ENCODE measurements at places on chromosomes 3 and 15. TPM values are rescaled to one million over a fixed set of nuclear protein-coding genes. Genes with fewer than 3 reads are reported as not detected.
A peak's percentile ranks its signal among the peaks of the same experiment; 100 is the strongest.

GRCh38 chr15:30979457-30979856, 12.0 kb downstream of the MTMR10 start:
- H3K27ac ChIP-seq: no peak overlapping the region
- H3K4me3 ChIP-seq: no peak overlapping the region
- H3K27me3 ChIP-seq: no peaks in the 10 kb centered on the region
- H3K36me3 ChIP-seq: peaks cover 17% of the 10 kb centered on the region

- H3K27me3 ChIP-seq: no peaks in the 10 kb centered on the region
- H3K27ac ChIP-seq: no peak overlapping the region
- peaks cover 6% of the 10 kb centered on the region for H3K4me1 ChIP-seq
- H3K4me3 ChIP-seq: no peak overlapping the region
- no peaks in the 10 kb centered on the region for H3K36me3 ChIP-seq
- no peak for DNase-seq
These were observed 39.0 kb downstream of the STRIT1 start for GRCh38 chr3:155254445-155254844.

DNA sequence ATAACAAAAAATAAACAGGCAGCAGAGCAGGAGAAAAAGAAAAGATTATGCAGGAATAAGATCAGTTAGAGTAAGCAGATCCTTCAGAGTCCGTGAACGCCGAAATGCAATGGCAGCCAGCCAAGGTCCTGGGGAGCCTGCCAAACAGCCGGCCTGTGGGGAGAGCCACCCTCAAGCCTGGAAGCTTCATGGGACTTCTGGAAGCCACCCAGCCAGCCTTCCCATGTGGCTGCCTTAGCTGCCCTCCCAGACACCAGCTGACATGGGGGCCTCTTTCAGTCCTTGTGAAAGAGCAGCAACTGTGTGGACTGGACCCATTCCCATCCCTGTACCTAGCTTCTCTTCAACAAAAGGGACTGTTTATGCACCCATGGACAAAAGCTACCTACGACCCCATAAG, 64.9 kb upstream of the RAD18 start:
- H3K36me3 ChIP-seq: no peaks in the 10 kb centered on the region
- H3K4me3 ChIP-seq: no peak overlapping the region
- no peaks in the 10 kb centered on the region for H3K4me1 ChIP-seq
- no peaks in the 10 kb centered on the region for H3K27me3 ChIP-seq
- H3K27ac ChIP-seq: no peak overlapping the region

- peaks cover under 1% of the 10 kb centered on the region for H3K4me1 ChIP-seq
- no peaks in the 10 kb centered on the region for H3K27me3 ChIP-seq
- no peaks in the 10 kb centered on the region for H3K36me3 ChIP-seq
- no peak overlapping the region for H3K27ac ChIP-seq
These were observed 436.0 kb upstream of the THBS1 start for GRCh38 chr15:39144613-39145499.

DNA sequence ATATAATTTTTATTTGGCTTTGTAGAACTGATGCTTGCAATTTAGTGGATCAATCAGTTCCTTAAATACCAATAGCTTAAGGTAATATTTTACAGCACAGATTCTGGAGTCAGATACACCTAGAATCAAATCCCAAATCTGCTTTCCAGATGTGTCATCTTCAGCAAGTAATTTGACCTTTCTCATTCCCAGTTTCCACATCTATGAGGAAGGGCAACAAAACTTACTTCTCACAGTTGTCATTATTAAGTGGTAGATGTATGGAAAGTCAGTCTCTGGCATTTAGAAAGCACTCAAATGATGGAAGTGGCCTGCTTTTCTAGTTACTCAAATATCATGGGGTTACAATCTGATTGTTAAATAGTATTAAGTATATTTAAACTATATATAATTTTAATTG, 767.0 kb downstream of the CADM2 start:
- DNase-seq: no peak
- no peaks in the 10 kb centered on the region for H3K27me3 ChIP-seq
- H3K27ac ChIP-seq: no peak overlapping the region
- H3K4me3 ChIP-seq: no peak overlapping the region

- H3K36me3 ChIP-seq: peaks cover 49% of the 10 kb centered on the region
- H3K4me1 ChIP-seq: no peaks in the 10 kb centered on the region
- no peak overlapping the region for H3K4me3 ChIP-seq
- no peaks in the 10 kb centered on the region for H3K27me3 ChIP-seq
- no peak for DNase-seq
- H3K27ac ChIP-seq: no peak overlapping the region
These were observed 144.7 kb upstream of the CGNL1 start for GRCh38 chr15:57231559-57231958.

DNA sequence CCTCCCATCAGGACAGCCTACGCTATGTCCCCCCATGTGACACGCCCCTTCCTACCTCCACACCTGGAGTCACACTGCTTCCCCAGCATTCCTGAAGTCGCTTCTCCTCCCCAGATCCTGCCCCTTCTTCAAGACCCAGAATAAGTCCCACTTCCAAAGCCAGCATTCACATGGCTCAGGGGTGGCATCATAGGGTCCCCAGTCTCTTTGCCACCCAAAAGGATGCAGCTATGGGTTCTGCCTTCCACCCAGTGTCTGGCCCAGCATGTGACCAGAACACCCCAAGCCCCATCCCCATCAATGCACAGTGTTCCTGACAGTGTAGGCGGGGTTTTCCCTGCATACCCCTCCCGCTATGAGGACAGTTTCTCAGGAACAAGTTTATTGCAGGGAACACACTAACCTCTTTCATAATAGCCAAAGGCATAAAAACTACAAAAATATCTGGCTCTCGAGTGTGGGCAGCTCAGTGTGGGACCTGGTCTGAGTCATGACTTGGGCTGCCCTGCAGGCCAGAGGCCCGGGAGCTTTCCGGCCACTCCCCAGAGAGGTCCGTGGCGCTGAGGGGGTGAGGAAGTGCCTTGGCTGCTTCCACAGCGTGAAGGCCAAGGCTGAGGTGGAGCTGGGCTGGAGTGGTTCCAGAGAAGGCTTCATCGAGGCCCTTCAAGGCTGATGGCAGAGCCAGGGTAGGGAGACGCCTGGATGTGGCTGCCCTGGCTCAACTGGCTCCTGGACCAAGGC, 5.8 kb downstream of the ISLR start:
- no peak for DNase-seq
- H3K27ac ChIP-seq: no peak overlapping the region
- no peaks in the 10 kb centered on the region for H3K4me1 ChIP-seq
- no peak overlapping the region for H3K4me3 ChIP-seq
- no peaks in the 10 kb centered on the region for H3K36me3 ChIP-seq

DNA sequence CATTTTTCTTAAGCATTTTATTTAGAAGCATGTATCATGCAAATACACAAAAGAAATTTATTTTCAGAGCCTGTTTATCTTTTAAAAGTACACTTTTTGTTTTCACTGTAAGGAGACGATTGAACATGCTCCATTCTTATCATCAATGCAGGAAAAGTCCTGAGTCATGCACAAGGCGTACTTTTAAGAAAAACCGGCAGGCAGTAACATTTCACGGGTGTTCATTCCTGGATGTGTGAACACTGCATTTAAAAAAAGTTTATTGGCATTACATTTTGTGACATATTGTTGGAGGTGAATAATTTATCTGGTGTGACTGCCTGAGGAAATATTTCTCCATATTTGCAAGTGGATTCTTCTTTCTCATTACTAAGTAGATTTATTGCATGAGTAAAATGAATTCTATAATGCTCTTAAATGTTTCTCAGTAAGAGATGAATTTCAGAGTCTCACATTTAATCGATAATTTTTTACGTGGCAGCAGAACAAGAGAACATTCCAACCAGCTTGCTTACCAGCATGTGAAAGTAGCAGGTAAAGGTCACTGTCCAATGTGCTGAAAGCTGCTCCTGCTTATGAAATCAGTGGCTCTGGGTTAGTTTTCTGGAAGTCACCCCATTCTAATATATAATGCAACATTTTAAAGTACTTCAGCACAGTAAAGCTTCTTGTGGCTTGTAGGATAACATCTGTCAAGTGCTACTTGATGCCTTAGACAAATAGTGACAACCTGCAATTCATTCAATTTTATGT, 87.0 kb downstream of the SV2B start:
- H3K36me3 ChIP-seq: no peaks in the 10 kb centered on the region
- H3K4me1 ChIP-seq: no peaks in the 10 kb centered on the region
- peak; percentile 79 for DNase-seq
- H3K4me3 ChIP-seq: no peak overlapping the region
- no peak overlapping the region for H3K27ac ChIP-seq

GRCh38 chr3:43540624-43541023, 81.2 kb downstream of the ANO10 start:
- H3K36me3 ChIP-seq: no peaks in the 10 kb centered on the region
- no peak for DNase-seq
- H3K27me3 ChIP-seq: peaks cover 8% of the 10 kb centered on the region
- H3K27ac ChIP-seq: no peak overlapping the region
- H3K4me3 ChIP-seq: no peak overlapping the region

DNA sequence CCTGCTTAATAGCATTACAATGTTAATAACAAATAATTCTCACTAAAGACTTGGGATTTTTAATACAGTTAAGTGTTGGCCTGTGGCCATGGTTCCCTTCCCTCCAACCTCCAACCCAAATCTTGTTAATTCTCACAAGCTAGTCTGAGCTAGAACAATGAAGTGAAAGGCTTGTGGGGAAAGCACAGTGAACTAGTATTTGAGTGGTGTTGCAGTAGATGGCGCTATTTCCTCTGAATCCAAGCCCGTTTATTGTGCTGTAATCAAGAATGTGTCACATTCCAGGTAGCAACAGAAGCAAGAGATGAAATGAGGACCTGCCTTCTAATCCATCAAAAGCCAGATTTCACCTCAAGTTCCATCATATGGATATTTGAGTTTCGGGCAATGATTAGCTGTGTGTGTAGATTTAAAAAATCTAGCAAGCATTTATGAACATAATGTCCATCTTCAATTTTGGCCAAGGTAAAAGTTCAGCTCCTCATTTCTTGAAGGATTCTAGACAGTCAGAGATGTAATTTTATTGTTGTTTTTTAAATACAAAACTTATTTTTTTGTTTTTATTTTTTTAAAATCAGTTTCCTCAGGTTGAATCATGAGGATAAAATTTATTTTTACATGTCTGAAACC, 160.7 kb downstream of the SQOR start:
- peaks cover 41% of the 10 kb centered on the region for H3K27me3 ChIP-seq
- no peak overlapping the region for H3K27ac ChIP-seq
- no peaks in the 10 kb centered on the region for H3K4me1 ChIP-seq
- no peaks in the 10 kb centered on the region for H3K36me3 ChIP-seq
- DNase-seq: peak; percentile 77
- H3K4me3 ChIP-seq: no peak overlapping the region

The CCNB2 gene
- total RNA-seq: 76.6 TPM

The COL6A5 gene
- total RNA-seq: 0.02 TPM

The ECE2 gene
- total RNA-seq: 0.11 TPM

The CMSS1 gene
- total RNA-seq: 50.8 TPM

The ATXN7 gene
- total RNA-seq: 28.8 TPM

The CFAP100 gene
- 0.66 TPM for total RNA-seq

The ARNT2 gene
- total RNA-seq: 7.5 TPM

The CFAP44 gene
- 0.66 TPM for total RNA-seq

Data from endodermal cell (in vitro differentiated cells).